ENCODE measurements at places on chromosomes 12 and 14. TPM values are rescaled to one million over a fixed set of nuclear protein-coding genes. Genes with fewer than 3 reads are reported as not detected.

DNA sequence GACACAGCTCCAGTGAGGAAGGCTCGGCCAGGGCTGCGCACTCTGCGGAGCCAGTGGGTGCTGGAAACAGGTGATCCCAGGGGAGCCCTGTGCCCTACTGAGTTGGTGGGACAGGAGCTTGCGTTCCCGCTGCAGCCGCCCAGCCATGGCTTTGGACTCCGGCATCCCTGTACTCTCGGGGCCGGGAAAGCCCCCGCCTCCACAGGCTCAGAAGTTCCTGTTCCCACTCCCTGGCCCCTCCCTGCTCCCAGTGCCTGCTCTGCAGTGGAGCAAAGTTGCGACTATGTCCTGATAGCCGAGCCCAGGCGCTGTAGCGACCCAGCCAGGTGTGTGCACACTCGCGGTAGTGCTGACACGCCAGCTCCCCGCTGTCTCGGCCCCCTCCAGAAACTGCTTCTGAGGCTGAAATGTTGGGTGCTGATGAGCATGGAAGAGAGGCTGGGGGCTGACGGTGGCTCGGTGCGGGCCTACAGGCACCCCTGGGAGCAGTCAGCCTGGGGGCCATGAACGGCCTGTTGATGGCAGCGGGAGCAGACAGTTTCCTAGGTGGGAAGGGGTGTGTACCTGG lies 344.6 kb upstream of the MGAT4C start:
- H3K27me3 ChIP-seq, result no peaks in the 10 kb centered on the region
- H3K27ac ChIP-seq, result no peak overlapping the region
- H3K4me1 ChIP-seq, result peaks cover 3% of the 10 kb centered on the region
- no peak overlapping the region for H3K4me3 ChIP-seq

The RND1 gene
- polyA plus RNA-seq, result 0.30 TPM

The SRRM4 gene
- polyA plus RNA-seq, result not detected

The SLC5A8 gene
- polyA plus RNA-seq, result not detected

DNA sequence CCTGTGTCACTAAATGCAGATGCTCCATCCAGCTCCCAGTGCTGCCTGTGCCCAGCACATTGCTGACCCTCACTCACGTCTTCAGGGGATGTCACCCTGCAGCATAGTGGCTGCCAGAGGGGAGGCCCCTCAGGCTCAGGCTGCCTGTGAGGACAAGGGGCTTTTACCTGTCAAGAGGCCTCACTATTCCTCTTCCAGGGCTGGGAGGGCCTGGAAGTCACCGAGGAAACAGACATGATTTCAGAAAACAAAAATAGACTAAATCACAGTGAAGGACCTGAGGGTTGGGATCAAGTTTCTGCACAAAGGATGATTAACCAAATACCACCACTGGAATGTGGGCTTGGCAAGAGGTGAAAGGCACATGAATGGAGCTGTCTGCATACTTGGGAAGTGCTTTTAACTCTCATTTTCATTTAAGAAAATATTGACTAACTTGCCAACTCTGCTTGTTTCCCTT lies 1202.3 kb downstream of the BCL11B start:
- no peaks in the 10 kb centered on the region for H3K36me3 ChIP-seq
- no peak overlapping the region for H3K4me3 ChIP-seq
- peaks cover 15% of the 10 kb centered on the region for H3K4me1 ChIP-seq
- H3K27me3 ChIP-seq, result no peaks in the 10 kb centered on the region
- peak overlapping the region; percentile 80 for H3K27ac ChIP-seq
- DNase-seq, result peak; percentile 82

The PCED1B gene
- 3.7 TPM for polyA plus RNA-seq

DNA sequence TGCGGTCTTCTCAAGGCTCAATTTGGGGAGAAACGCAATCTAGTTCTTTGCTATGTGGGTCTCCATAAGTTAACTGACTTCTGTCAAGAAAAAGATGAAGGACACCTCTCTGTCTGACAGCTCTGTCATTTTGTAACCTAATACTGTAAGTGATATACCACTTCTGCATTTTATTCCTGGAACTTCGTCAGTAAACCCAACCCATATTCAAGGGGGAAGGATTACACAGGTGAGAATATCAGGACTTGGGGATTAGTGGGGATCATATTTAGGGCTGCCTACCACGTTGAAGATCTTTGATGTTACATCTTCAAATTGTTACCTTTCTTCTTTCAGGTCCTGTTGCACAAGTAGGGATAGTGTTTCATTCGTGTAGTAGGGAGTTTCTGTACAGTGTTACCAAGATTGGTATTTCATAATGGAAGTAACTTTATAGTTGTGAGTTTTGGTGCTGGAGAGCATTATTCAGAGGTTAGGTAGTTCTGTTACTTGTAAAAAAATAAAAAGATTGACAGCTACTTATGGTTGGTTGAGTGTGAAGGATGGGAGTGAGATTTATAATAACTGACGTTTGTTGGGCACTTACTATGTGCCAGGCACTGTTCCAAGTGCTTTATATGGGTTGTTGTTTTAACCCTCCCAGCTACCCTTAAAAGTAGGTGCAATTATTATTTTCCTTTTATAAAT lies 1.6 kb downstream of the TMEM260 start:
- peaks cover 22% of the 10 kb centered on the region for H3K4me1 ChIP-seq
- no peaks in the 10 kb centered on the region for H3K27me3 ChIP-seq
- H3K36me3 ChIP-seq, result no peaks in the 10 kb centered on the region
- peak overlapping the region; percentile 84 for H3K27ac ChIP-seq

The SLC38A6 gene
- polyA plus RNA-seq, result 12.1 TPM

- H3K36me3 ChIP-seq, result no peaks in the 10 kb centered on the region
- no peaks in the 10 kb centered on the region for H3K4me1 ChIP-seq
- no peak overlapping the region for H3K4me3 ChIP-seq
Measured at GRCh38 chr12:89678225-89678624, 30.4 kb downstream of the ATP2B1 start.

The RCOR1 gene
- 29.8 TPM for polyA plus RNA-seq

GRCh38 chr12:83958997-83959396 lies 953.6 kb downstream of the SLC6A15 start:
- DNase-seq, result no peak
- no peaks in the 10 kb centered on the region for H3K36me3 ChIP-seq
- no peak overlapping the region for H3K27ac ChIP-seq
- no peaks in the 10 kb centered on the region for H3K4me1 ChIP-seq
- H3K4me3 ChIP-seq, result no peak overlapping the region

The TEDC1 gene
- polyA plus RNA-seq, result 5.0 TPM

DNA sequence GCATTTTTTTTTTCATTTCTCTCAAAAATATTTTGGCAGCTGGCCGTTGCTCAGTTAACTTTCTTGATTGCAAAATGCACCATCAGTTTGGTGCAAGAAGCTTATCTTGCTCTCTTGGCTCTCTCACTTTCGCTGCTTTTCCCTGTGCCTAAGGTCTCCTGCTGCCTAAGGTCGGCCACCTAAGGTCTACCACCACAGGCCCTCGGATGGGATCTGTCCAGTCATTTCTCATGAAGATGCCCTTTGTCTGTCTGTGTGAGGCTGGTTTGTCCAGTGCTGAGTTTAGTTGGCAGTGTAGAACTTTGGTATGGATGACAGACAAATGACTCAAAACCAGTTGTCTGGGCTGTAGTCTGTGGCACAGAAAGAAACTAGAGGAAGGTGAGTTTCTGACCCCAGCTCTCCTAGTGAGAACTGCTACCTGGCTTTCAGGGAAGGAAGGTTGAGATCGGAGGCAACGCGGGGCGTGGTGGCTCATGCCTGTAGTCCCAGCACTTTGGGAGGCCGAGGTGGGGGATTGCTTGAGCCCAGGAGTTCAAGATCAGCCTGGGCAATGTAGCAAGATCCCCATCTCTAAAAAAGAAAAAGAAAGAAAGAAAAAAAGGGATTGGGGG lies 2.6 kb downstream of the MLXIP start:
- peaks cover 13% of the 10 kb centered on the region for H3K36me3 ChIP-seq
- no peak for DNase-seq
- H3K4me1 ChIP-seq, result peaks cover 26% of the 10 kb centered on the region
- H3K27ac ChIP-seq, result peak overlapping the region; percentile 79
- no peaks in the 10 kb centered on the region for H3K27me3 ChIP-seq
- H3K4me3 ChIP-seq, result peak overlapping the region; percentile 62

DNA sequence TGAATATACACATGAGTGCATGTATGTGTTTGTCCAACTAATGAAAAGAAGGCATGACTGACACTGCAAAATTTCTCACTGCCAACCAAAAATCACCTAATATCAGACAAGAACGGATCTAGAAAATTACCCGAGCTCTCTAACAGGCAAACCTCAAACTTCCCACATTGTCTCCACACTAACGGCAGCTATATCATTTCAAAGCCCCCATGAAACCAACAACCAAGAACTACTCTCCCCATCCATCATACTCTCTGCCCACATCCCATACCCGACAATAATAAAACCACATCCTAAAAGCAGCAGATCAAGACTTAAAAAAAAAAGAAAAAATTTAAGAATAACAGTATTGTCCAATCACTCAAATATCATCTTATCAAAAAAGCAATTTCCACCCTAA lies 227.1 kb downstream of the CEP128 start:
- H3K27ac ChIP-seq, result no peak overlapping the region
- H3K36me3 ChIP-seq, result no peaks in the 10 kb centered on the region
- H3K4me3 ChIP-seq, result no peak overlapping the region
- DNase-seq, result no peak
- H3K4me1 ChIP-seq, result no peaks in the 10 kb centered on the region

The CLMN gene
- 2.9 TPM for polyA plus RNA-seq

DNA sequence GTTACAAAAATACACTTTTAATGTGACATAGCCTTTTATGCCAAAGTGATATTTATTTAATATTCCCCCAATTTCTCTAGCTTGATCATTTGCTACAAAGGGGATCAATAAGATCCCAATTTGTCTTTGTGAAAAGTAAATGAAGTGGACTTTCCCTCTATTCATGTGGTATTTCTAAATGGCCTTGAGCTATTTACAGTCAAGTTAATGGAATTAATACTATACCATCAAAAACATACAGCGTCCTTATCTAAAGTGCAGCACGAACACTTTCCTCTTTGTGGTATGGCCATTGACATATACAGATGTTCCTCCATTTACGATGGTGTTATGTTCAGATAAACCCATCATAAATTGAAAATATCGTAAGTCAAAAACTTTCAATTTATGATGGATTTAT lies 23.2 kb downstream of the CFL2 start:
- H3K27ac ChIP-seq, result no peak overlapping the region
- no peak for DNase-seq
- no peaks in the 10 kb centered on the region for H3K36me3 ChIP-seq
- no peaks in the 10 kb centered on the region for H3K27me3 ChIP-seq

GRCh38 chr14:58724702-58725101 lies 86.9 kb downstream of the DACT1 start:
- H3K27ac ChIP-seq, result no peak overlapping the region
- H3K4me3 ChIP-seq, result no peak overlapping the region
- H3K4me1 ChIP-seq, result no peaks in the 10 kb centered on the region

The KRT77 gene
- 1.3 TPM for polyA plus RNA-seq

DNA sequence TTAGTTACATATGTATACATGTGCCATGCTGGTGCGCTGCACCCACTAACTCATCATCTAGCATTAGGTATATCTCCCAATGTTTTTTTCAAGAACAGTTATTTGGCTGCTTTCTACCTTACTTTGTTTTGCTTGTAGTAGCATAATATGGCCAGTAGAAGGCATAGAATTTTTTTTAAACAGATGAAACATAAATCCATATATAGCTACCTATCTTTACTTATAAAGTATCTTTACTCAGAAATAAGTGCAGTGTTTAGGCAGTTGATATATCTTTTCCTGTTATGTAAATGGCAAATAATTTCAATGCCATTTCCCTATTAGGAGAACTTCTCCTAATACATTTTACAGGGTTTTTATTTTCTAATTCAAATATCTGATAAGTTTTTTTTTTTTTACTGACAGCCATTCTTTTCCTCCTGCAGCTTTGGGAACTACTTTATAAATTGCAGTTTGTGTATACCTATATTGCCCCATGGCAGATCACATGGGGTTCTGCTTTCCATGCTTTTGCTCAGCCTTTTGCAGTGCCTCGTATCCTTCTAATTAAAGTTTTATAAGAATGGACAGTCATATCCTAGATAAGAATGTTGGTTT lies 143.1 kb downstream of the PCNX1 start:
- H3K36me3 ChIP-seq, result peaks cover 5% of the 10 kb centered on the region
- H3K27ac ChIP-seq, result no peak overlapping the region
- no peaks in the 10 kb centered on the region for H3K4me1 ChIP-seq
- no peaks in the 10 kb centered on the region for H3K27me3 ChIP-seq
- H3K4me3 ChIP-seq, result no peak overlapping the region

DNA sequence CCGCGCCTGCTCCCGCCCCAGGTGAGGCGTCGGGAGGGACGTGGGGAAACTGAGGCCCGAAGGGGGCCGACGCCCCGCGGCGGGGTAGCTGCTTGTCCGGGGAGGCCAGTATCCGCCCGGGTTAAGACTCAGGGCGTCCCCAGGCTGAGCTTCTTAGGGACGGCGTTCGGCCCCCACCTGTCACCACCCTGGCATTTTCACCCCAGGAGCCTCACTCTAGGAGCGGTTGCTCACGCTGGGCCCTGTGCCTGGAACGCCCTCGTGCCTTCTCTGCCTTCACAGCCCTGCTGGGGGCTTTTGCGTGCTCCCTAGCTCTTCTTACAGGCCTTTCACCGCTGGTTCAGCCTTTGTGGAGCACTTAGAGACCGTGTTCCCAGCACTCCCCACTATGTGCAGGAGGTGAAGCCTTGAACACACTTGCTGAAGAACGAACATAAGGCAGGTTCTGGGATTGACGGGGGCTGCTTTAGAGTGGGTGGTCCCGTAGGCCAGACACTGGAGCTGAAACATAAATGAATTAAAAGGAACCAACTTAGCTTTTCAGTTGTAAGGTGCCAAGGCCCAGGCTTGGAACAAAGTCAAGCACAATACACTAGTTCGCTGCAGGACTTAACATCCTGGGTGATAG lies 601 bp downstream of the ZNF839 start:
- peak overlapping the region; percentile 83 for H3K4me3 ChIP-seq
- H3K27ac ChIP-seq, result peak overlapping the region; percentile 87
- peaks cover 2% of the 10 kb centered on the region for H3K36me3 ChIP-seq

The KRT75 gene
- polyA plus RNA-seq, result 59.4 TPM

GRCh38 chr12:132154341-132154761 lies 10.1 kb downstream of the NOC4L start:
- no peak overlapping the region for H3K4me3 ChIP-seq
- H3K36me3 ChIP-seq, result peaks cover 5% of the 10 kb centered on the region
- DNase-seq, result no peak
- no peaks in the 10 kb centered on the region for H3K27me3 ChIP-seq
- no peaks in the 10 kb centered on the region for H3K4me1 ChIP-seq

- peaks cover 8% of the 10 kb centered on the region for H3K27me3 ChIP-seq
- H3K4me1 ChIP-seq, result no peaks in the 10 kb centered on the region
- no peak overlapping the region for H3K27ac ChIP-seq
- no peak overlapping the region for H3K4me3 ChIP-seq
- DNase-seq, result peak; percentile 5
- H3K36me3 ChIP-seq, result no peaks in the 10 kb centered on the region
Measured at GRCh38 chr14:101665478-101666078, 95.9 kb upstream of the PPP2R5C start.

- H3K4me1 ChIP-seq, result peaks cover 1% of the 10 kb centered on the region
- peaks cover 4% of the 10 kb centered on the region for H3K27me3 ChIP-seq
- no peak for DNase-seq
- H3K36me3 ChIP-seq, result no peaks in the 10 kb centered on the region
- H3K27ac ChIP-seq, result no peak overlapping the region
Measured at GRCh38 chr14:75549169-75549568, 26.9 kb downstream of the BATF start.

The NANOG gene
- not detected for polyA plus RNA-seq

The BCL11B gene
- 5.2 TPM for polyA plus RNA-seq

The KRT73 gene
- not detected for polyA plus RNA-seq

GRCh38 chr14:75030147-75030546 lies 21.1 kb downstream of the MLH3 start:
- H3K4me3 ChIP-seq, result no peak overlapping the region
- no peak overlapping the region for H3K27ac ChIP-seq
- H3K36me3 ChIP-seq, result peaks cover 10% of the 10 kb centered on the region
- no peaks in the 10 kb centered on the region for H3K27me3 ChIP-seq
- H3K4me1 ChIP-seq, result no peaks in the 10 kb centered on the region

- H3K27me3 ChIP-seq, result peaks cover 12% of the 10 kb centered on the region
- H3K36me3 ChIP-seq, result no peaks in the 10 kb centered on the region
- no peak overlapping the region for H3K4me3 ChIP-seq
- H3K4me1 ChIP-seq, result peaks cover 4% of the 10 kb centered on the region
- no peak for DNase-seq
- H3K27ac ChIP-seq, result no peak overlapping the region
Measured at GRCh38 chr12:116863275-116863767, 17.9 kb downstream of the HRK start.

The RNASE3 gene
- polyA plus RNA-seq, result not detected

Data from keratinocyte (primary cell).